ENCODE measurements at places on chromosomes 5 and 9.
A peak's percentile ranks its signal among the peaks of the same experiment; 100 is the strongest.

GRCh38 chr5:59525957-59526356, 367.6 kb downstream of the PDE4D start:
- no peak for DNase-seq

DNA sequence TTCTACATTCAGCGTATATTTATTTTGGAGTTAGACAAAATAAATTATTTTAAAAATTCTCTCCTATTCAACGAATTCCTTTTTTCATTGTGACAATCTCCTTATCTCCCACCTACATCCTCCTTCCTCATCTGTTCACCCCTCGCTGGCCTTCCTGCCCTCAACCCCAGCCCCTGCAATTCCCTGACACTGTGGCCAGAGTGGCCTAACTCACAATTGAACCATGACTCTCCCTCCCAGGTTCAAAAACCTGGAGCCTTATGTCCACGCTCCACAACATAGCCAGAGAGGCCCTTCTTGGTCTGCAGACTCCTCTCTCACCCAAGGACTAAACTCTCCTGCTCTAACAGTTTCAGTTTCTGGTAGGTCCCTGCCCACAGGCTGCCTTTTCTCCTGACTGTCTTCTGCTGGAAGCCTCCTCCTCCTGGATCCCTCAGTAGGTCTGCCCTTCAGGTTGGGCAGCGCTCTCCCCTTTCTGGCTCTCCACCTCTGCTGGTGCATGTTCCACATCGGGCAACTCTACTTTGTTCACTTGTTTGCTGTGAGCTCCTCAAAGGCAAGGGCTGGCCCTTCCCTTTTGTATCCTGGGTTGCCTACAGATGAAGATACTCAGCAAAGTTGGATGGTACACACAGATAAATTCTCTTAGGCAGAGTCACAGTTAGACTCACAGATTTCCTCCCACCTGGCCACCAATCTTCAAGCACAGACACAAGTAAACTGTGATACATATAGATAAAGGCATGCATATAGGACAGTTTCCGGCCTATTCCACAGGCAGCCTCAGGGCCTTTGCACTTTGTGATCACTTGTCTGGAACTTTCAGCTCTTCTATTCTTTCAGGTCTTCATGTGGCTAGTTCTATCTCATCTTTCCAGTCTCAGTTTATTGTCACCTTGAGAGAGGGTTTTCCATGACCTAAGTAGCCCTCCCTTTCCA, 19.8 kb upstream of the MYORG start:
- DNase-seq = no peak

GRCh38 chr9:115596746-115597080, 478.8 kb upstream of the TNC start:
- DNase-seq = no peak

DNA sequence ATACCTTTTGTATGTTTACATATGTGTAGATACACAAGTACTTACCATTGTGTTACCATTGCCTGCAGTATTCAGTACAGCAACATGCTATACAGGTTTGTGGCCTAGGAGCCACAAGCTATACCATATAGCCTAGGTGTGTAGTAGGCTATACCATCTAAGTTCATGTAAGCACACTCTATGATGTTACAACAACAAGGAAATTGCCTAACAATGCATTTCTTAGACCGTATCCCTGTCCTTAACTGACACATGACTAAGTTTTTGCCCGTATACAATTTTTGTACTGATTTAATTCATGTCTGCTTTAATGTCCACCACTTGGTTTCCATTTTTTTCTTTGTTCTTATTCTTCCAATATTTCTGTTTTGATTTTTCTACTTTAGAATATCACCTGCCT, 18.5 kb downstream of the TNPO1 start:
- no peak for DNase-seq

DNA sequence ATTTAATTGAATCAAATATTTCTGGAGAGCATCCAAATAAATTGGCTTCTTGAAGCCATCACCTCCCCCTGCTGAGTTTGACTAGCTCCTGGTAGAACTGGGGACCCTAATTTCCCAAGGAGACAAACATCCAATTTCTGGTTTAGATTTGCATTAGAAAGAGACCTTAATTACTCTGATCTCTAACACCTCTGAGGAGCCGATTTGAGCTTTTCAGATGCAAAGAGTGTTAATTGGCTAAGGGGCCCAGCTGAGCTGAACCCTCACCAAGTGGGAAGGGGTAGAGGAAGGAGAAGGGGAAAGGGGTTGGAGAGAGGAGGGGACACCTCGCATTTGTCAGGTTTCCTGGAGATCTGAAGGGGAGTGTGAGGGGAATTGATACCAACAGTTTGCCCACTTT, 145.4 kb upstream of the SHB start:
- no peak for DNase-seq

DNA sequence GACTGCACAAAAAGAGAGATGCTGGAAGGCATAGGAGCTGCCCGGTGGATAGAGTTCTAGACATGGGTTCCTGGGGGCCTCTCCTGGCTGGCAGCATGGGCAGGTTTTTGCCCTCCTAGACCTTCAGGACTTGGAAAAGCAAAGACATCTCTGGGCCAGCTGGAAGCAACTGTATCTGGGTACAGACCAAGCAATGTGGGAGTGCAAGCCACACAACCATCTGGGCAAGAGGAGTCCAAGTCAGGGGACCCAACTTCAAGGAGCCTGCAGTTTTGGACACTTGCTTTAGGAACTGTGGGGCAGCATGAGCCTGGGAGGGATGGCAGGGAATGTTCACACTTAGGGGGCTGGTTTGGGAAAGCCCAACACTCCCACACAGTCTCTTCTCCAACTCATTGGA, 323.3 kb downstream of the GADD45G start:
- DNase-seq = no peak

GRCh38 chr9:123943671-123944070, 13.7 kb upstream of the DENND1A start:
- DNase-seq = no peak

GRCh38 chr5:393846-394275, 49.1 kb upstream of the EXOC3 start:
- no peak for DNase-seq

DNA sequence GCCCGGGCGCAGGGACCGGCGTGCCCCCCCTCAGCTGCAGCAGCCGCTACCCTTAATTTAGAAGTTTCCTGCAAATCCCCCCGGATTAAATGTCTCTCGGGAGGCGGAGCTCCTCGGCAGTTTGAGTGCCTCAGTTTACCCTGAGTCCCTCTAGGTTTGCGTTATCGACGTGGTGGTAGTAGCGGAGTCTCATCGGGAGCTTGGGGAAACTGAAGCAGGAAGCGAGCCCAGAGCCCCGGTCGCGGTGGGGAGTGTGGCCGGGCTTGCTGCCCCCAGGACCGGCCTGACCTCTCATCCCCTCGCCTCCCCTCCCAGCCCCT, 529 bp upstream of the TPM2 start:
- peak; percentile 70 for DNase-seq

DNA sequence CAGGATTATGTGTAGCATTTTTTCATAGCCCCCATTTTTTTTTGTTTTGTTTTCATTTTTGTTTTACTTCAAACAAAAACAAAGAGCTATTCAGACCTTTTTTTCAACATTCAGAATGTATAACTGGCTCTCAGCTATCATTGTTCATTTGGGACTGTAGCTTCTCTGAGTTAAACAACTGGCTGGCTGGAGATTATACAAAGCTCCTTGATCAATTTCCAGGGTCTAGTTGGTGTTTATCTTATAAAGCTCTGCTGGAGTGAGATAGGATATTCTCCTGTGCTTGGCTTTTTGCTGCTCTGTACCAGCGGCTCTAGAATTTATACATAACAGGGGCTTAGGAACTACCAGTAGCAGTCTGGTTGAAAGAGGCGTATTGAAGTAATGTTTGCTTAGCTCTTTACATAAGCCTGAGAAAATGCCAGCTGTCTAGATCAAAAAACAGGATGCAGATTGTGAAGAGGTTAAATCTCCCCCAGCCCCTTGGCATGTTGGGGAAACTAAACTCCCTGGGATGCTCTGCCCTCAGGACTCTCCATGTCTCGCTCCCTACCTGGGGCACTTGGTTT, 15.2 kb downstream of the GARNL3 start:
- DNase-seq = no peak

DNA sequence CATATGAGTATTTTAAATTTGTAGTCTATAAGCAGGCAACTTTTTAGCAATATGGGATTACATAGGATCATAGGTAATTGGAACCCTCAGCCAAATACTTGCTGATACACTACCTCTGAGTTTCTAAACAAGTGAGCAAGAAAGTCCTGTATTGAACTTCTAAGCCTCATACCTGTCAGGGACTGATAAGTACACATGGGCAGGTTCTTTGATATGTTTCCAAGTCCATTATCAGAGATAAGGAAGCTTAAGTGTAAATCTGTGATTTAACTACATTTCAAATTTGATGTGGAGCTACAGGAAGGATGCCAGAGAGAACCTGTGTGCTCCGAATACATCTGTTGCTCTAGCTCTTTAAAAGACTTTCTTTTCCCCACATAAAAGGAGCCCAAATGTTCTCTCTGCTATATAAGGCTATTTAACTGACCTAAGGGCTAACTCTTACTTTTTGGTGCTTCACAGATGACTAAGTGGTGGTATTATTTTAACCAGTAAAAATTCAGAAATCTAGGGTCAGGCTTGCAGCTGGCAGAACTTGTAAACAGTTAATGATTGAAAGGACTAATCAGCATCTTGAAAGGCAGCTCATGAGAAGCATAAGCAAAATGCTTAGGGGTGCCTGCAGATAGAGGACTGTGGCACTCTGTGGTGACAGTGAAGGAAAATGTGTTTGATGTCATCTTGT, 228.6 kb downstream of the NR3C1 start:
- DNase-seq = peak; percentile 36

GRCh38 chr5:178359738-178360137, 127.1 kb upstream of the PHYKPL start:
- DNase-seq = no peak

DNA sequence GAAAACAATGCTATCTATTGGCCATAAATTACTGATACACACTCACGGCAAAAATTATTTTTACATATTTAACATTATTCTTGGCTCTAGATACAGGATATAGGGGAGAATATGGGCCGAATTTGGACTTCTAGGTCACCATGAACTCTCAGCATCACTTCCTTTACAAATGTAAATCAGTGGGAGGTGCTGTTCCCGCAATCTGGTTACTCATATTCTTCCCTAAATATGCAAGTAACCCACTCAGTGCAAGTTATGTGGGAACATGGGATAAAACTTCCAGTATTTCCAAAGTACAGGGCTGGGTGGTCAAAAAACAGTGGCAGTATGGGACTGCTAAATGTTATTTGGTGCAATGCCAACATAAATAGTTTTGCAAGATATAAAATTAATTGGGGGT, 145.6 kb downstream of the PPP2R2B start:
- no peak for DNase-seq

DNA sequence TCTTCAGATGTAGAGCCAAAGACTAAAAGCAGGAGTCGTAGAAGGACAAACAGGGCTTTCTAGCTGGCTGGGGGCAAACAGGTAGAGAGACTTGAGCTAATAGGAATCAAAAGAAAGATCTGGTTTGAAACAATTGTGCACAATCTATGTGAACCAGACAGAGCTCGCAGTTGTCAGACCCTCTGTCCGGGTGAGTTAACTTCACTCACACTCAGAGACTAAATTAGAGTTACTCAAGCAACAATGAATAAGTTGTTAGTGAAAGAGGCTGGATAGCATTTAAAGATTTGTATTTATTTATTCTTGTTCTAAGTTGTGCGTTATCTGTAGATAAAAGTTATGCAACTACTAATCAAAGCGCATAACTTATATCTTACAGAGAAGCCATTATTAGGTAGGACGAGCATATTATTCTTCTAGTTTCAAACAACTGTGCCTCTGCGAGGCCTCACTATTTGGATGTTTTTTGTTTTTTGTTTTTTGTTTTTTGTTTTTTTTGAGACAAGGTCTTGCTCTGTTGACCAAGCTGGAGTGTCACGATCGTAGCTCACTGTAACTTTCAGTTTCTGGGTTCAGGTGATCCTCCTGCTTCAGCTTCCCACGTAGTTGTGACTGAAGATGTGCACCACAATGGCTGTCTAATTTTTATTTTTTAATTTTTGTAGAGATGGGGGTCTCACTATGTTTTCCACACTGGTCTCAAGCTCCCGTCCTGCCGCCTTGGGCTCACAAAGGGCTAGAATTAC, 13.2 kb upstream of the LNPEP start:
- no peak for DNase-seq

DNA sequence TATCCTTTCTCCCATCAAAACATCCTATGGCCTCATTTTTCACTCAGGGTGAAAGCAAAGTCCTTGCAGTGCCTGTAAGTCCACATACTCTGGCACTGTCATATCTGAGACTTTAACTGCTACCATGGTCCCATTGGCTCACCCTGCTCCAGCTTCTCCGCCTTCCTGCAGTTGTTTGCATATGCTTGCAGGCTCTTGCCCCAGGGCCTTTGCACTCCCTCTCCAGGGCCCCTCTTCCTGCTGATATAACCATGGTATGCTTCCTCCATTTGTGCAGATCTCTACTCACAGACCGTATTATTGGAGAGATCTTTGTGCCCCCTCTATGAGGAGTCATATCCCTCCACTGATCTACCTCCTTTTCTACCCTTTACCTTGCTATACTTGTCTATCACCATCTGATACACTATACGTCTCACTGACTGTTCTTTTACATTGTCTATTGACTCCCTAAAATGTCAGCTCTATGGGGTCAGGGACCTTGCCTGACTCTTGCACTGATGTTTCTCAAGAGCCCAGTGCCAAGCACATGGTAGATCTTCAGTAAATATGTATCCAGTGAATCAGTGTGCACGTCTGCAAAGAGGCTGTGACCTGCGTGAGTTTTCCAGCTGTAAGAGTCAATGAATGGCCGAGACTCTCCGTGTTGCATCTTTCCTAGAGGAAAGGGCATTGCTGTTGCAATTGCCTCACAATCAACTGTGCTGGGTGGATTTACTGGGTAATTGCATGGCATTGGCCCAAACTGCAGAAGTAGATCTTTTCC, 81.7 kb upstream of the CPEB4 start:
- no peak for DNase-seq

DNA sequence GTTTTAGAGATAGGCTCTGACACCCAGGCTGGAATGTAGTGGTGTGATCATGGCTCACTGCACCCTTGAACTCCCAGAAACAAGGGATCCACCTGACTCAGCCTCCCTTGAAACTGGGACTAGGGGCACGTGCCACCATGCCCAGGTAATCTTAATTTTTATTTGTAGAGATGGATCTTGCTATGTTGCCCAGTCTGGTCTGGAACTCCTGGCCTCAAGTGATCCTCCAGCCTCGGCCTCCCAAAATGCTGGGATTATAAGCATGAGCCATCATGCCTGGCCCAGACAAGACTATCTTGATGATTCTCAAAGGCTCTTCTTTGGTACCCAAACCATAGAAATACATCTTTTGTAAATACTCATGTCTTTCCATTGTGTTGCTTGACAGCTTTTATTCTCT, 10.8 kb downstream of the OSMR start:
- no peak for DNase-seq

DNA sequence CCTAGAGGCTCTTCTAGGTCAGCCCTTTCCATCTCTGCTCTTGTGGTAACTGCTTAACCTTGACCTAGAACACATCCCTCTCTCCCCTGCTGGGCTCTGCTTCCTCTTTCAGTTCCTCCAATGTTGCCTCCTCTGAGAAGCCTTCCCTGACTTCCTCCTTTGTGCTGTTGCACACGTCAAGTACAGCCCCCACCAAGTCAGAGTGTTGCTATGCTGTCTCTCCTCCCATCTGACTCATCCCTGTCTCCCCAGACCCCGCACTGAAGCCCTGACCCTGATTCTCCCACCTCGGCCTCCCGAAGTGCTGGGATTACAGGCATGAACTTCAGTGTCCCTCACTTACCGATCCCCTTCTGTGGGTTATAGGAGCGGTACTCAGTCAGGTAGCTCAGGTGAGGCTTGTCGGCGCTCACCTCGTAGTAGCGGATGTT, 10.4 kb upstream of the TRIM14 start:
- no peak for DNase-seq

- peak; percentile 87 for DNase-seq
Measured at GRCh38 chr9:91150998-91151717, 210.6 kb downstream of the AUH start.
